Stimulated activated CD4-positive, alpha-beta T cell treated with anti-CD3 and anti-CD28 coated beads, TNF-alpha, amount 100 ng/mL, for 24 hours (primary cell): ENCODE measurements at places on chromosomes 7 and 10.
A peak's percentile ranks its signal among the peaks of the same experiment; 100 is the strongest.

- no peak for DNase-seq
These were observed 40.3 kb downstream of the TMEM178B start for GRCh38 chr7:141114029-141114664.

GRCh38 chr7:67724955-67725354 is 728.3 kb downstream of the TYW1 start:
- DNase-seq: no peak

DNA sequence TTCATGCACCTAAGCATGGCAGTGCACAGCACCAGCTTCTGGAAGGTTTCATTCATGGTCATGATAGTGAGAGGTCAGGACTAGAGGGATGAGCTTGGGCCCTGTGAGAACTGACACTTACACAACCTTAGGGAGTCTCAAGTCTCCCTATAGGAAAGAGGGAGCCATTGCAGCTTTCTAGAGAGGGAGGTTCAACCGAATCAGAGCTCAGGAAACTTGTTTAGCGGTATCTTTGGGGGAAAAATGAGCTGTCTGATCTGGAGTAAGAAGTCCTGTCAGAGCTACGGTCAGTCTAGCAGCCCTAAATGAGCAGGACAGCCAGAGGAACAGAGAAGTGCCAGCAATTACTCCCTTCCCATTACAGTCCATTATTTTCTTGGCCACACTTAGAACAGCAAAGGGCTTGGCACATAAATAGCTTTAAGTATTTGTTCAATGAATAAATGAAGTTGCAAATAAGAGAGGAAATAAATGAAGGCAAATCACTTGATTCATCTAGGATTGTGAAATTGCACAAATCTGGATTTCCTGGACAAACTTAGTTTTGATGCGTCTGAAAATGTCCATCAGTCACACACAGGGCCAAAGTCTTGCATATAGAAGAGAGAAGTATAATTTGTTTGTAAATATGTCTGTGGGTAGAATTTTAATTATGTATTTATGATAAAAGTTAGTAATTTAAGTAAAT is 262.0 kb downstream of the GLI3 start:
- DNase-seq: no peak

GRCh38 chr10:29618341-29619171 is 16.2 kb downstream of the SVIL start:
- no peak for DNase-seq

DNA sequence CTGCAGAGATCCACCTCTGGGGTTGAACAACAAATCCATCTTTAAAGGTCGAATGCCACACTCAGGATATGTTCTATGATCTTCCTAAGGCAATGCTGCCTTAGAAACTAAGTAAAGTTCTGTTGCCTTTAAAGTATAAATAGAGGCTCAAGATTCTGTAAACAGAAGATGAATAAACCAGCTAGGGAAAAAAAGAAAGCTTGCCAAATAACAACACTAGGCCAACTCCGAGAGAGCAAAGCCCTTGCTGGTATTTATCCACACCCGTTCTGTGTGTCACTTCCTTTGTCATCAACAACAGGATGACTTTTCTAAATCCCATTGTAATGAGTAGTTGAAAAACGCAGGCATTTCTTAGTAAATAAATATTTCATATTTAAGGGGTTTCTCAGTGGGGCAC is 330.0 kb upstream of the GLI3 start:
- DNase-seq: no peak

- no peak for DNase-seq
These were observed 9.1 kb downstream of the CREB3L2 start for GRCh38 chr7:137992550-137993394.

DNA sequence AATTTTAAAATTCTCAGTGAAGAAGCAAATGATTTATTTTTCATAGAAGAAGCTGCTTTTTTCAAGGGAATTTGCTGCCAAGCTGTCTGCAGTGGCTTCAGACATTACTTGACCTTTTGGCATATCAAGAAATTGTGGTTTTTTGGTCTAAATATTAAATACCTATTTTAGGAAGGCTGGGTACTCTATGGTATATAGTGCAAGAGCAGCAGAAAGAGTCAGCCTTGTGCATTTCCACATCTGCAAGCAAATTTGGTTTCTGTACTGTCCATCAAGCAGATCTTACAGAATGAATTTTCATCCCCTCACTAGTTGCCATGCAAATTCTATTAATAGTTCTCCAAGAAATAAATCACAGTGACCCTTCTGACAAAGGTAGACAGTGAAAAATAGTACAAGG is 222.0 kb downstream of the BICC1 start:
- no peak for DNase-seq

DNA sequence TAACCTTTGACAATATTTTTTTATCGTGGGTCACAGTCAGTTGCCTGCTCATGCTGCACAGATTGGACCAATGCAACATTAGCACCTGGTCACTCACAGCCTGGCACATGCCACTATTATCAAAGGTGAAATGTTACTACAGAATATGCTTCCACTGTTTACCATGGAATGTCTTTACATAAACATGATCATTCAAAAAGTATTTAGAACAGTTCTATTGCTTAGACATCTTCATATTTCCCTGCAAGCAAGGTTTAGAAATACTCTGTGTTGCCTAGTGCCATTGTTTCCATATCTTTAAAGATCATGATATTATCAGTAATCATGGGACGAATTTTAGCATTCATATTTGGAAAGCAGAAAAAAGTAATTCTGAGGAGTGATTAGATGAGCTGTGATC is 179.9 kb upstream of the CHRM2 start:
- DNase-seq: no peak

- DNase-seq: no peak
These were observed 140.1 kb downstream of the PLXNA4 start for GRCh38 chr7:132436121-132436520.

GRCh38 chr10:86113983-86114382 is 252.6 kb downstream of the GRID1 start:
- no peak for DNase-seq

GRCh38 chr7:5354460-5355232 is 69.0 kb downstream of the TNRC18 start:
- no peak for DNase-seq

DNA sequence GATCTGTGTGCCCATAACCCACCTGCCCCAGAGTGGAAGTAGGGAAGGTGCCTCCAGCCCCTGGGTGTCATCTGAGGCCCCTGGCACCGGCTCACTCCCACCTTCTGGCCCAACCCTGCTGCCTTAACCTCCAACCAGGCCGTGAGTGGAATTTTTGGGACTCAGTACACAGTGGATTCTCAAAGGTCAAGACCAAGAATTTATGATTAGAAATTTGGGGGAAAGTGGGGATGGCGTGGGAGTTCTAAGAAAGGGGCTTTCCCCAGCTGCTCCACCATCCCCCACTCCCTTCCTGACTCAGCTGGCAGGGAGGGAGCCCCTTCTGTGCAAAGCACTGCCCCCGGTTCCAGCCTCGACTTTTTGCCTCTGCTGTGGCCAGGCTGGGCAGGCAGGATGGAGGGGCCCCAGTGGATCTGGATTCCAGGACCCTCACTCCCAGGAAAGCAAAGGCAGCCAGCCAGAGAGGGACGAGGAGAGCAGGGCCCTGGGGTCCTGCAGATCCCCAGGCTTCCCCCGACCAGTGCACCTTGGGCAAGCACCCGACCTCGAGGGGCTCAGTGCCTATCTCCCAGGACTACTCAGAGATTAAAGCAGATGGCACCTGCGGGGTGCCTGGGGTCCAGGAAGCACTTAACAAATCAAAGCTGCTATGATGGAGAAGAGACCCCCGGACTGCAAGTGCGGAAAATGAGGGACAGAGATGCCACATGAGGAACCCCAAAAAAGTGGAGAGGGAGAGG is 12.8 kb downstream of the SPOCK2 start:
- no peak for DNase-seq

- peak; percentile 7 for DNase-seq
These were observed 91.1 kb upstream of the CARD11 start for GRCh38 chr7:3134745-3135144.

GRCh38 chr7:45400680-45401079 is 173.5 kb upstream of the ADCY1 start:
- DNase-seq: no peak

DNA sequence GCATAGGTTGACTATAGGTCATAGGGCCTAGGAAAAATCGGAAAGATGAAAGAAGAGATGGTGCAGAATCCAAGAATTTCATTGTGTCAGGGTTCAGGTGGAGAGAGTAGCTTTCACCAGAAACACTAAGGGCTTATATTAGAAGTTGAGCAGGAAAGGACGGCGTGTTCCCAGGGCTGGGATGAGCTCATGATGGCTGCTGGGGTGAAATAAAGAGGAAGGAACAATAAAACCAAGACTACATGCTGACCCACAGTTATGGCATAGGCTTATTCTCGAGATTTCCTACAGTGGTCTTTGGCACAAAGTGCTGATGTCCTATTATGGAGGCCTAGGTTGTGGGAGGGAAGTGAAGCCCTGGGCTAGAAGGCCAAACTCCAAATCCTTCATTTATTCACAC is 195.8 kb downstream of the PTEN start:
- no peak for DNase-seq

- DNase-seq: no peak
These were observed 58.5 kb downstream of the FGFR2 start for GRCh38 chr10:121539786-121540185.

GRCh38 chr10:133461841-133462240 is 8.1 kb downstream of the SCART1 start:
- no peak for DNase-seq

DNA sequence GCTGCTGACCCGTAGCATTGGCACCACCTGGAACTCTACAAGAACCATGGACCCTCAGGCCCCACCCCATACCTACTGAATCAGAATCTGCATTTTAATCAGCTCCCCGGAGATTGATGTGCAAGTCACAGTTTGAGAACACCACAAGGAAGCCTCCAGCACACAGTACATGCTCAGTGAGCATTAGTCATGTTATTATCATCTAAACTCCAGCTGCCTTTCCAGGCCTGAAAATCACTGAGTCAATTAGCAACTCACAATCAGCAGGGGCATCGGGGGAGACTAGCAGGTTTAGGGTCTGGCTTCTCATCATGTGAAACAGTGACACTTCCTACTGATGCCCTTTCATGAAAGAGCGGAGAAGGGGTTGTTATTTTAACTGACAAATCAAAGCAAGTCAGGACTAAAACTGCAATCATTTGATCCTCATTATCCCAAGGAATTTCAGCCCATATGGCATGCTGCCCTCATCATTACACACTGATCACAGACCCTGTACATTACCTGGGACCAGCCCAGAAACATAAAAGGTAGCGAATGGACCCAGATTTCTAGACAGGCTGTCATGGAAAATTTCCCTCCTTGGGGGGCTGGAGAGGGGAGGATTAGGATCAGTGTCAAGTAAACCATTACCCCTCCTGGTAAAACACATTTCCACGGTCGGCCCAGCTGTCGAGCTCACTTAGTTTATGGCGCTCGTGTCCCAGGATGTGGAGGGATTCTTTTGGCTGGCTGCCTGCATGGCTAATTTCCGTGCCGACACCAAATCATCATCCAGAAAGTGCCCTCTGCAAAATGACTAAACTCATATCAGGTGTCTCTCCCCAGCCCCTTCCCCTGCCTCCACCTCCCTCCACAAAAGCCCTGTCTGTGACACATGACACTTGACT is 122.8 kb downstream of the PRLHR start:
- no peak for DNase-seq

DNA sequence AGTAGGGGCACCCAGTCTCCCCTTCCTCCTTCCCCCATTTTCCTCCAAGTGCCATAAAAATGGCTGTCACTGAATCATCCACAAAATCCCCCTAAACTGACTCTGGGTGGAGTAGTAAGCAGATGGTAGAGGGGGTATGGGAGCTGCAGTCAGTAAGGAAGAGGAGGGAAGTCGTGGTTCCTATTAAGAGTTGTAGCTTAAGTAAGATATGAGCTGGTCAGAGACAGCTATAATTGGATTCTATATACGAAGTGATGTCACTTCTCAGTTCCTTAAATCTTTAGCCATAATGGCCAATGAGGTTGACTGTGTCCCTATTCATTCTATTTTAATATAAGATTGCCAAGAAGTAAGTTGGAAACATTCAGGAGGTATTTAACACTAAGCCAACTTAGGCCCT is 131.7 kb downstream of the SLC16A9 start:
- no peak for DNase-seq

- DNase-seq: peak; percentile 41
These were observed 907 bp upstream of the IFRD1 start for GRCh38 chr7:112449353-112449752.

DNA sequence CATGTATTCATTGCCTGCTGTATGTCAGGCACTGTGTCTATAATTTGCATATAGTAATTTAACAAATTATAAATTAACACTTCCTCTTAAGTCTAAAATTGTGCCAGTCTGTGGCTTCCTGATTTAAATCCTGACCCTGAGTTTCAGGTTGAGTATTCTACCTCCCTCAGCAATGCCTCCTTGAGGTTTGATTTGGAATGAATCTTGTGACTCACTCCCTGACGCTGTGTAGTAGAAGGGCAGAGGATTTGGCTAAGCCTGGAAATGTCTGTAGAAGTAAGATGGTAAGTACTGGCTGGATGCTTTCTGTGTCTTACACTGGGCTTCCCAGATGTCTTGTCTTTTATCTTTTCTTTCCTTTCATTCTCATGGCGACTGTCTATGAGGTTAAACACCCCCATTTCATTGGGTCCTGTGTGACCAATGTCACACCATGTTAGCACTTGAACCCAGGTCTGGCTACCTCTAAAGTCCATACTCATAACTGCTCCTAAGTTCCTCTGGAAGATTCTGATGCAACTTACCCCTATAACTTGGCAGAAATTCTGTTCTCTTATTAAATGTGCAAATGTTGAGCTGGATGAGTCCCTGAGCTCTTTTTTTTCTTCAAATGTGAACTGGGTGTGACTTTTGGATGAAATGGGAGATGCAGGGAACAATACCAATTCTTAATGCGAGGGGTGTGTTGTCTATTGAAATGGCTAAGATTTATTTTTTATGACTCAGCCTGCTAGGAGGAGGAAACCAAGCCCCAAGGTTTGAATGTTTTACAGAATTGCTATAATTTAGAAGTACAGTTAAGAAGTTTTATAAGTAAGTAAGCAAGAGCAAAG is 48.5 kb downstream of the PLCE1 start:
- no peak for DNase-seq

- no peak for DNase-seq
These were observed 2.3 kb upstream of the JAKMIP3 start for GRCh38 chr10:132063432-132063831.

DNA sequence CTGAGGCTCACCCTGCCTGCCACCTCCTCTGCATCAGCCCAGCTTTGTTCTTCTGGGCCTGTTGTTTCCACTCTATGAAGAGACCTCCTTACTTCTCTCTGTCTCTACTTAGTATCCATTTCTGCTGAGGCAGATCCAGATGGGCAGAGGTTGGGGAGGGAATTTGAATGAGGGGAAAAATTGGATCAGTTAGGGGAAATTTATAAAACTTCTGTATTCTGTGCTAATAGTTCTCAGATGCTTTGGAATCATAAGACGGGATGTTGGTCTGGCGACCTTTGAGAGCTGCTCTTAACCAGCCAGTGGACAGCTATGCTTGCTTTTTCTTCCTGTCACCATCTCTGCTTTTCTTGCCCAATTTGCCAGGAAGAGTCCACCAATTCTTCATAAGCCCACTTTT is 55.5 kb downstream of the AUTS2 start:
- no peak for DNase-seq

- peak; percentile 17 for DNase-seq
These were observed 29.7 kb upstream of the SEC61G start for GRCh38 chr7:54788664-54789063.

DNA sequence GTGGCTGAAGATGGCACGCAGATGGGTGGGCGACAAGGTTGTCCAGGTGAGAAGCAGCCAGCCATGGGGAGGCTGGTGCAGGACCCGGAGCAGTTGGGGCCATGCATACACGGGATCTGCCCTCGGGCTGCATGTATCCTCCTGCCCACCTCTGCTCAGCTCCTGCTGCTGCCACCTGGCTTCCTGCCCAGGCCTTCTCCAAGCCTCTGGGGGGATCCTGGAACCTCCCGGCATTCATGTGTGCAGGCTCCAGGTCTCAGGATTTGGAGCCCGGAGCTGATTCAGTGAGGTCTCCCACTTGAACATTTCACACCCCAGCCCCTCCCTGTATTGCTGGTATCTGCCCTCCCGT is 27.0 kb downstream of the PDGFA start:
- no peak for DNase-seq
